ENCODE measurements at places on chromosomes 2 and 18.

DNA sequence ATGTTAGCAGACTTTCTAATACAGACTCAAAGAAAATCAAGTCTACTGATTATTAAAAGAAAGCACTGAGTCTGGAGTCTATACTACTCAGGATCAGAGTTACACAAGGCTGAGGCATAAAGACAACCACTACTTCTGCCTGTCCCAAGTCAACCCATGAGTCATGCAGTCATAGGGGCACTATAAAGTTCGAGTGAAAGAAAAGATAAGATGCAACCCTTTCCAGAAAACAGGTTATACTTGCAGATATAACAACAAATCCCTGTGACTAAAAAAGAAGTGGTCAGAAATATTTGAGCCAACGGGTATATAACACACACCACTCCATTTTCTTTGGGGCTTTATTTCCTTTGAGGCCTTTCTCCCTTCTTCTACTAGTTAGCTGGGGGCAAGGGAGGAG lies 18.6 kb upstream of the SCRN3 start:
- DNase-seq, result no peak

GRCh38 chr2:73856214-73856613 lies 27.5 kb downstream of the STAMBP start:
- DNase-seq, result no peak

DNA sequence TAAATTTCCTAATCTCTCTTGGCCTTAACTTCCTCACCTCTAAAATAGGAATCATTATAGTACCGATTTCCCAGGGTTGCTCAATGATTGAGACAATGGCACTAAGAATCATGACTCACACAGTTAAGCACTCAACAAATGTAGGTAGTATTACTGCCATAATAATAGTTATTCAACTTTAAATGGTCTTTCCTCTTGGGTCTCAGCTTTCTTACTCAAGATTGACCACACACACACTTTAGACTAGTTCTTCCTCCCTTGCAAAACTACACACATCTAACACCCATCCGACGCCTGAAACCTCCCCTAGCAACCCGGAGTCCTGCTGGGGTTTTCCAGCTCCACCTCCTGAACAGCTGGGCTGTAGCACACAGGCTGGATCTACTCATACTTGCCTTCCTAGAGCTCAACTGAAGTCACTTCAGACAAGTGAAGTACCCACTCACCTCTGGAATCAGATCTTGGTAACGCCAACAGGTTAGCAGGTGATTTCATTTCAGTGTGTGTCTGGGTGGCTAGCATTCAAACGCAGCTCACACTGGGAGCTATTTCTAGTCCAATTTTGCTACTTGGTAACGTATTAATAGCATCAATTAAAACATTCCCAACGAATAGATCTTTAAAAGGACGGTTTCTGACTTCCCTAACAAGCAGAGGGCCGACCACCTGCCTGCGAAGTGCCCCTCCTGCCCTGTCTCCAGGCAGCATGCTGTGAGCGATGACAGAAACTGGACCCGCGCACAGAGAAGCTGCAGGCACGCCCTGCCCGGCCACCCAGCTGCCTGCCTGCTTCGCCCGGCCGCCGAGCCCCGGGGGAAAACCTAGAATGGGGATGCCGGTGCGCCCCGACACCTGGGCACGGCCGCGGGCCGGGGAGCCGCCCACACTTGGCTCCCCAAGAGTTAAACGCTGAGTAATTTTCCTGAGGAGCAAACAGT lies 1.1 kb downstream of the UXS1 start:
- no peak for DNase-seq

- no peak for DNase-seq
These were observed 139.1 kb downstream of the CYP26B1 start for GRCh38 chr2:72008608-72009007.

DNA sequence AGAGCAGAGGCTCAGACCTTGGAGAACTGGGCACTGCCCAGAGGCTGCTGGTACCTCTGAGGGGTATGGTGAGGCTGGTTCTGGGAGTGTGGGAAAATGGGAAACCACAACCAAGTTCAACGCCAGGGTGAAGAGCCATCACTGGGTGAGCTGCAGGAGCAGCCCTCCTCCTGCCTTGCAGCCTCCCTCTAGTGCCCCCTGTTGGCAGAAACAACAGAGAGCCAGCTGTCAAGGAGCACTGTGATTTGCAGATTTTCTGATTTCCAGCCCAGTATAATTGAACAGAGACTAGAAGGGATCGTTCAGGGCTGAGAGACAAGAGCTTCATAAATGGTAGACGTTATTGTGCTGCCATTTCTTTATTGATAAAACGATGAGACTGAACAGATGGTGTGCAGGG lies 50.5 kb downstream of the MAPK4 start:
- DNase-seq, result no peak

- DNase-seq, result no peak
These were observed 13.1 kb upstream of the TMEM185B start for GRCh38 chr2:120236316-120236715.

- DNase-seq, result no peak
These were observed 422.6 kb upstream of the LYPD1 start for GRCh38 chr2:133092571-133092970.

DNA sequence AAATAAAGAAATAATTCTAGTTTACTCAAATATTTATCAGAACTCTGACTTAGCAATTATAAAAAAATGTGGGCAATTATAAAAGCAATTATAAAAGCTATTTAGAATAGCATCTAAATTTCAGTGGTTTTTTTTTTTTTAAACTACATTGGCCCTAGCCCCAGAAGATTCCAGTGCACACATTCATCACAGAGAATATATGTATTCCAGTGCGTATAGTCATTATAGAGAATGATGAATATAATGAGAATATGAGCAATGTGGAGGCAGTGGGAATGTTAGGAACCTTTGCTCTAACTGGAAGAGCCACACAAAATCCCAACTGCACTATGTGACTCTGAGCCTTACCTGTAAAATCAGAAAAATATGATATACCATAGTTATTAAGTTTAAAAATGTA lies 10.5 kb downstream of the MAP3K2 start:
- no peak for DNase-seq

DNA sequence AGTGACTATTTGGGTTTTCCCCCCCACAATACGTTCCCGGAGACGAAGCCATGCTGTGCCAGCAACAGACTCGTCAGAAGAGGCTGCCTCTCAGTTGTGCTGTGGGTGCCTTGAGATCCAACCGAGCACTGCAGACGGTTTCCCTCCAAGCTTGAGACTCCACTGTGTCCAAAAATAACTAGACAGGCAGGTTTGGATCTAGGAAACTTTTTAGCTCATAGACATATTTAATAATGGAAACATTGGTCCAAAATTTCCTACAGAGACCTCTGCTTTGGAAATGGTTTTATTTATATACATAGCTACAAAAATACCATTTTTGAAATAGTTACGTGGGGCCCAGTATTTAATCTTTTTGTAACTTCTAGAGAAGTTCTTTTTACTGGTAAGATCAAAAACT lies 63.1 kb upstream of the SPATS2L start:
- DNase-seq, result no peak

Measured in T1000 (cell line).